NCI-H1105 treated with DMSO at 0.1 percent for 48 hours (cell line): ENCODE measurements at places on chromosomes 12 and 14.
A peak's percentile ranks its signal among the peaks of the same experiment; 100 is the strongest.

DNA sequence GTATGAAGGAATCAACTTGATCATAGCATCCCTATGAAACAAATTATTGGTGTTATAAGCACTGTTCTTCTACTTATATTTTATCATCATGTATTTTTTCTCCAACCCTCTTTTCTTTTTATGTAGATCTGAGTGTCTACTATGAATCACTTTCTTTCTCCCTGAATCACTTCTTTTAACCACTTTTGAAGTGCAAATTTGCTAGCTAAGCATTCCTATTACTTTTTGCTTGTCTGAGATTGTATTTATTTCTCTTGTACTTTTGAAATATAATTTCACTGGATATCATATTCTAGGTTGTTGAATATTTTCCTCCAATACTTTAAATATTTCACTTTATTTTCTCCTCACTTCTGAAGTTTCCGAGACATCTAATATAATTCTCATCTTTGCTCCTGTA, 1282.3 kb upstream of the FLRT2 start:
- DNase-seq: no peak

GRCh38 chr12:108313606-108314351, 25.3 kb downstream of the CMKLR1 start:
- DNase-seq: no peak

DNA sequence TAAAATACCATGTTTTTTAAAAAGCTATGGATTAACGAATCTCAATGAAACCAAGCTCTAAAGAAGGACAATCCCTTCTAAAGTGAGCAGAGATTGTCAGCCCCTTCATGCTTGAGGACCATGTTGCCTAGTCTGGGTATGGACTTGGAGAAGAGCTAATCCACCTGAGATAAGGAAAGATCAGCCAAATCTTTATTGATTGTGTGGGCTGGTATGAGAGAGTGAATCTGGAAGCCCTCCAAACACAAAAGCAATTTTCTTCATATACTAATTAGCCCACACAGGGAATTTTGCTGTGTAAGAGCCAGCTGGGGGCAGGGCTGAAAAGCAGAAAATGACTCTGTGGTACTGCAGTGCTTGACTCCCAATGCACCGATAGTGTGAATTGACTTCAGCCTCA, 47.4 kb upstream of the DICER1 start:
- DNase-seq: peak; percentile 80

DNA sequence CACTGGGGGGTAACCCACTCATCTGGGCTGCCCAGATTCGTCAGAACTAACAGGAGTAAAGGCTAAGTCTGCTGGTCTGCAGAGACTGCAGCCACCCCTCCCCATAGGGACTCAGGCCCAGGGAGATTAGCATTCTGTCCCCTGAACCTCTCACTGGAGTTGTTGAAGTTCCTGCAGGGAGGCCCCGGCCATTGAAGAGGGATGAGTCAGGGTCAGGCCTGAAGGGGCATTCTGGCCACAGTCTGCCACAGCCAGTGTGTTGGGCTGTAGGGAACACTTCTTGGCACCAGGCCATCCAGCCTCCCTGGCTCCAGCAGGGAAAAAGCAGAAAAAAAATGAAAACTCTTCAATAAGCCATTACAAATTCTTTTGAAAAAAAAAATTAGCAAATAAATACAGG, 35.3 kb downstream of the KLRK1 start:
- DNase-seq: no peak

DNA sequence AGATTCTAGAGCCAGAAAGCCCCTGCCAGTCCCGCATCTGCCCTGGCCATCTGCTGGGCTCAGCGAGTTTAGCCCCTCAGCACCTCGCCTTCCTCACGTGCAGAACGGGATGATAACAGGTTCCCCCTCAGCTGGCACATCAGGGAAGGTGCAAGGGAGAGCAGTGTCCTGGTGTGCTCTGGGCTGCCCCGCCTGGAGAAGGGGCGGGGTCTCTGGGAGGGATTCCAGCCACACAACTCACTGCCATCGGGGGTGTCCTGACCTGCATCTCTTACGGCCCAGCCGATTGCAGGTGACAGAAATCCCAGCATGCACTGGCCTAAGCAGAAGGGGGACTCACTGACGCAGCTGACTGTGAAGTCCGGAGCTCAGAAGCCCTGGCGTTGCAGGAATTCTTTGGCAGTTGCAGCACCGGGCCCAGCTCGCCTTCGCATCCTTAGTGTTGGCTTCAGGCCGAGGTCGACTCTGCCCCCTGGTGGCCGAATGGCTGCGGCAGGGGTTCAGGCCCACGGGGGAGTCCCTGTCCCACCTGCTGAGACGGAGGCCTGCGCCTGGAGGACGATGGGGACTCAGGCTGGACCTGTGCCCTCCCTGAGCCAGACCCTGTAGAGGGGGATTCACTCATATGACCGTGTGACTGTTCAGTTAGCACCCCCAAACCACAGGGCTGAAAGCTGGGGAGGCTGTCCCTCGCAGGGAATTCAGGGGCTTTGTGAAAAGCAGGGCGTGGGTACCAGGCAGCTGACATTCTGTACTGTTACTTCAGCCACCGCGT, 178.6 kb downstream of the ADGRD1 start:
- DNase-seq: peak; percentile 36

- DNase-seq: no peak
Observed at GRCh38 chr12:124682425-124683151, 115.2 kb upstream of the NCOR2 start.

- DNase-seq: no peak
Observed at GRCh38 chr12:131114271-131114670, 160.6 kb downstream of the ADGRD1 start.
